ENCODE measurements at places on chromosomes 2 and 18.

DNA sequence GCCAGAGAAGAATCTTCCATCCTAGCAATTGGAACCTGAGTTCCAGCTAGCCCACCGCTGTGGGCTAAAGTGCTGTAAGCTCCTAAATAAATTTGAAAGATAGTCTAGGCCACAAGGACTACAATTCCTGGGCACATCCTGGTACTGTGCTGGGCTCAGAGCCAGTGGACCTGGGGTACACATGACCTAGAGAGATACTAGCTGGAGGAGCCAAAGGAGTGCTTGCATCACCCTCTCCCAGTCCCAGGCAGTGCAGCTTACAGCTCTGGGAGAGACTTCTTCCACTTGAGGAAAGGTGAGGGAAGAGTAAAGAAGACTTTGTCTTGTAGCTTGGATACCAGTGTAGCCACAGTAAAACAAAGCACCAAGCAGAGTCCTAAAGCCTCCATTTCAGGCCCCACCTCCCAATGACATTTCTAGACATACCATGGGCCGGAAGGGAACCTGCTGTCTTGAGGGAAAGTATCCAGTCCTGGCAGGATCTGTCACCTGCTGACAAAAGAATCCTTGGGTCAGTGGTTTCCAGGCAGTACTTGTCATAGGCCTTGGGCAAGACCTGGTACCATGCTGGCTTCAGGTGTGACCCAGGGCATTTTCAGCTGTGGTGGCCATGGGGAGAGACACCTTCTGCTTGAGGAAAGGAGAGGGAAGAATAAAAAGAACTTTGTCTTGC lies 89.5 kb downstream of the TMEM185B start:
- DNase-seq = no peak

- DNase-seq = no peak
These were observed 90.6 kb upstream of the LPIN2 start for GRCh38 chr18:3103576-3103975.

DNA sequence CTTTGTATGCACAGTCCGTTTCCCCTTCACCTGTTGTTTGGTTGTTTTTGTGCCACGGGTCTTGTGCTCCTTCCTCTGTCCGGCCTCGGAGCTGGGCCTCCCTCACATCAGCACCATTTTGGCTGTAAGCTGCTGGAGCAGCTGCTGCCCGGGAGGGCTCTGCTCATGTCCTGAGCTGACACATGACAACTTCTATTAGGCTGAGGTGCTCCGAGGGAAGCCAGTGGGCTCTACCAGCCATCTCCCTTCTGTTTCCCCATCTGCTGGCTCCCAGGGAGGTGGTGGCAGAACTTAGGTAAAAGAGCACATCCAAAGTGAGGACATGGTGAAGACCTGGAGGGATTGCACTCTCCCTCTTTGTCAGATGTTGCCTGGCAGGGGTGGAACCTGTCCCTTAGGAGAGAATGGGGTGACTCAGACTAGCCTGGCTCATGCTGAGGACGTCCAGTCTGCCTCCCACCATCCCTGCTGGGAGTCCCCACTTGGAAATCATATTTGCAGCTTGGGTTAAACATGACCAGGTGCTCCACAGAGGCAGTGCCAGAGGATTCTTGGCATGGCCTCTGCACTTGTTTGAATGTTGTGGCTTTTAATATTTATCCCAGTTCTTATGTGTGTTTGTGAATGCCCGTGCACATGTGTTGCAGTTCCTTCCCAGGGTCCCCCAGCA lies 49.8 kb upstream of the TNP1 start:
- no peak for DNase-seq

GRCh38 chr2:115880558-115880957 lies 1438.1 kb downstream of the DPP10 start:
- DNase-seq = no peak

GRCh38 chr18:54607213-54608027 lies 16.4 kb downstream of the DYNAP start:
- DNase-seq = no peak

DNA sequence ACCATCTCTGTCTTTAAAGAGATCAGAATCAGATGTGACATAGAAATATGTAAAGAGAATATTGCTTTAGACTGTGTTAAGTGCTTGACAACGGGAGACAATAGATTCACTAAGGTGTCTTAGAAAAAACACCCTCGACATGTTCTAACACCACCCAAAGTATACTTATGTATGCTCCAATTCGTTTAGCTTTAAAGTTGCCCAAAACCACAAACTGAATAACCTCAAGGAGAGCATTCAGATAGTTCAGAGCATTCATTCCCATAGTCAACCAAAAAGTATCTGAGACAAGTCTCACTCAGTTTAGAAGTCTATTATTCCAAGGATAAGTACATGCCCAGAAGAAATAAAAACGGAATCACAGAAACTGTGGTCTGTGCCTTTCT lies 96.4 kb downstream of the KYNU start:
- no peak for DNase-seq

DNA sequence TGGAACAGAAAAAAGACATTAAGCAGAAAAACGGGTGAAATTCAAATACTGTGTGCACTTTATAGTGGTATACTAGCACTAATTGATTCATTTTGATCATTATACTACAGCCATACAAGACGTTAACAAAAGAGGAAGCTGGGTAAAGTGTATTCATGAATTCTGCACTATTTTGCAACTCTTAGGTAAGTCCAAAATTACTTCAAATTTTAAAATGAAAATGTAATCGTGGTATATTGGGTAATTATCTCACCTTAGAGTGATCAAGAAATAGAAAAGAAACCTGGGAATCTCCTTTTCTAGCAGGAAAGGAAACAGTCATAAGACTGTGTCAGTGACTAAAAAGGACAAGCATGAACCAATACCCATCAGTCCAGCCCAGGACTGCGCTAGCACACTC lies 5.4 kb downstream of the TGFBRAP1 start:
- no peak for DNase-seq

- no peak for DNase-seq
These were observed 780.8 kb upstream of the GCFC2 start for GRCh38 chr2:76491503-76491902.

- no peak for DNase-seq
These were observed 3.5 kb downstream of the LOXL3 start for GRCh38 chr2:74550231-74550630.

- DNase-seq = no peak
These were observed 130.8 kb upstream of the ID2 start for GRCh38 chr2:8550937-8551621.

DNA sequence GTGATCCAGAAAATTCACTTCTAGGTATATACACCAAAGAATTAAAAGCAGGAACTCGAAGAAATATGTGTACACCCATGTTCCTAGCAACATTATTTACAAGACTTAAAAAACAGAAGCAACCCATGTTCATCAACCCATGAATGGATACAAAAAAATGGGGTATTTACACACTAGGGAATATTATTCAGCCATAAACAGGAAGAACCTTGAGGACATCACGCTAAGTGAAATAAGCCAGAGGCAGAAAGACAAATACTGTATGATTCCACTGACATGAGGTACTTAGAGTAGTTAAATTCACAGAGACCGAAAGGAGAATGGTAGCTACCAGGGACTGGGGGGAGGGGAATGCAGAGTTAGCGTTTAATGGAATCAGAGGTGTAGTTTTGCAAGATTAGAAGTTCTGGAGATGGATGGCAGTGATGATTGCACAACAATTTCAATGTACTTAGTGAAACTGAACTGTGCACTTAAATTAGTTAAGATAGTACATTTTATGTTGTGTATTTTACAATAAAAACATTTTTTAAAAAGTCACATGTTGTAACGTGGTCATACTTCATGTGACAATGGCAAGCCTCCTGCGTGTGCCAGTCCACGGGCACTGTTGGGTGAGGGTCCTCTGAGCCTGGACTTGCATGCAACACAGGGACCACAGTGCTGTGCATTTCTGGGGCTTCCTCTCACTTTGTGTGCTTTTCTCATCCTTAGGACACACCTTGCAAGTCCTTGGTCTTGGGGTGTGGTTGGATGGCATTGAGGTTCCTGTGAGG lies 206.1 kb upstream of the HDAC4 start:
- no peak for DNase-seq

DNA sequence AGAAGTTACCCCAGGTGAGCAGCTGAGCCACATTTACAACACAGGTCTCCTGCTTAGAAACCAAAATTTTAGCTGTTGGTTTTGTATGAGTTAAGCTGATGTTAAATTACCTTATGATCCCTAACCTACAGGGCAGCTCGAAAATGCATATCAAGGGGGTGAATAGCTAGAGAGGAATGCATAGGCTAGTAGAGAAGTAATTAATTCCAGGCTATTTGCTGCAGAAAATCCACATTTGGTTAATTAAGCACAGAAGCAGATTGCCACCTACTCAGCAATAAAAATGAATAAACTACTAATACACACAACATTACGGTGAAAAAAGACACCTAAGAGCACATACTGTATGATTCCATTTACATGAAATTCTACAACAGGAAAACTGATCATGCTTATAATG lies 91.4 kb downstream of the OSBPL1A start:
- no peak for DNase-seq

DNA sequence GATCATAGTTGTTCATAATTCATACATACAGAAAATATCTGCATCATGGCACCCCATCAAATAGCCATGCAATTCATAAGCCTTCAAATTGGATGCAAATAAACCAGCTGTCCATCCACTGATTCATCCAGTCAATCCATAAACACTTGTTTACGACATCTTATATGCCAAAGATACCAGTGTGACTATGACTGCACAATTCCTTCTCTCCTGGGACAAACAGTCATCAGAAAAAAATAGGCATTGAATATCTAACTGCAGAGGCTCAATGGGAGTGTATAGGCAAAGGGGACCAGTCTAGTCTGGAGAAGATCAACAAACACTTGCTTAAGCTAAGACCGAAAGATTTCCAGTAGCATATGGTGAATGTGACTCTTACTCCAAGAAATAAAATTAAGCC lies 70.0 kb downstream of the COL4A3 start:
- no peak for DNase-seq

DNA sequence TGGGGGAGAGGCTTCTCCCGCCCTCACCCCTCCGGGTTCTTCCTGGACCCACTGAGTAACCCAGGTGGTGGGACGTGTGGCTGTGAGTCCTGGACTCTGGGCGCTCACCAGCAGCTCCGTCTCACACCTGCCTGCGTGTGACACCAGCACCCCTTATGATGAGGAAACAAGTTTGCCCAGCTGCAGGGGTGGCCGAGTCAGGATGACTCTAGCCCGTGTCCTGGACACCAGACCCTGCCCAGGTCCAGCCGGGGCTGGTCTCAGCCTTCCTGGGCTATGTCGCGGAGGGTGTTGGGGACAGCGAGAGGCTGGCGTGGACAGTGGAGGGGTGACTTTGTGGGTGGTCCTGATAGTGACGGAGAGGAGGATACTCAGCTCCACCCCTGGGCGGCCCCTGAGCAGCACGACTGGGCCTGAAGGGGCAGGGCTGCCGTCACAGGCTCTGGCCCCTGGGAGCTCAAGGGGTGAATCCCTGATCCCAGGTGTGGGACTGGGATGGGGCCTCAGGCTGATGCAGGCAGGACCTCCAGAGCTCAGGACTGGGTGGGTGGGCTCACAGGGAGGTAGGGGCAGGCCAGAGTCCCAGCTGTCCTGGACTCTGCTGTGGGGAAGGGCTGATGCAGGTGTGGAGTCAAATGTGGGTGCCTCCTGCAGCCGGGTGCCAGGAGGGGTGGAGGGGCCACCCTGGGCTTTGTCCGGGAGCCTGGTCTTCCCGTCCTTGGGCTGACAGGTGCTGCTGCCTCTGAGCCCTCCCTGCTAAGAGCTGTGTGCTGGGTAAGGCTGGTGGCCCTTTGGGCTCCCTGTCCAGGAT lies 3.7 kb downstream of the GPR35 start:
- no peak for DNase-seq

DNA sequence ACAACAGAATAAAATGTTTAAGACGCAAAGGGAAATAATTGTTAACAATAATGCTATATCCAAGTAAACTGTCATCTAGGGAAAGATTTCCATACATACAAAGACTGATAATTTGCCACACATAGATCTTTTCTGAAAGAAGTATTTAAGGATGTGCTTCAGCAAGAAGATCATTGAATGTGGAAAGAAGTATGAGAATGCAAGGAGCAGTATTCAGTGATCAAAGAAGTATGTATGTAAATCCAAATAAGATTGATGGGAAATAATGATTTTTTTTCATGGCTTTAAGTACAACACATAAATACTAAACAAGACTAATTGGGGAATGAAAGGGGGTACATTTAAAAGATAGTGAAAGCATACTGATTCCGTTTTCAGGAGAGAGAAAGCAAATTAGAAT lies 410.4 kb upstream of the HS6ST1 start:
- DNase-seq = no peak

GRCh38 chr2:193141-193671 lies 70.6 kb downstream of the SH3YL1 start:
- no peak for DNase-seq
